ENCODE measurements at places on chromosomes 12 and 14.
A peak's percentile ranks its signal among the peaks of the same experiment; 100 is the strongest.

DNA sequence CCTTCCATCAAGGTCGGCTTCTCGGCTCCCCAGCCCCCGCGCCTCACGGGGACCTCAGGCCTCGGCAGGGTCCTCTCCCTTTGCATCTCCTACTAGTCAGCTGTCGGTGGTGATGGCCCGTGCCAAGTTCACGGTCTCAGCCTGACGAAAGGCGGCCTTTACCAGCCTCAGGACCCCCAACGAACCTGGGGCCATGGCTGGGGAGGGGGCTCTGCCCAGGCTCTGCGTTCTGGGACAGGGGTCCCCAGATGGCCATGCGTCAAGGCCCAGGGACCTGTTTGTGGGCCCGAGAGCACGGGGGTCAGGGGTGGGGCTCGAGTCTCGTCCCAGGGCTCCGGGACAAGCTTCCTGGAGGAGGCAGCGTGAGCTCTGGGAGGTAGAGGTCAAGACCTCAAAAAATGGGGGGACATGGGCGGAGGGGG is 32.8 kb upstream of the DEGS2 start:
- no peak for DNase-seq

- no peak for DNase-seq
Measured at GRCh38 chr14:55706365-55706684, 126.3 kb downstream of the KTN1 start.

GRCh38 chr12:130879212-130879686 is 7.4 kb downstream of the RAN start:
- no peak for DNase-seq

GRCh38 chr12:49346659-49347310 is at the start of gene DNAJC22:
TSS of gene DNAJC22 (plus strand) at chr12:49346888. CDS start at chr12:49348873, 1,985 bp downstream.
- DNase-seq = peak; percentile 81

GRCh38 chr14:91229005-91229382 is 15.5 kb downstream of the GPR68 start:
- no peak for DNase-seq
